Tongue (tissue), 3 donors: ENCODE measurements at places on chromosomes 3 and 15. TPM values are rescaled to one million over a fixed set of nuclear protein-coding genes. Genes with fewer than 3 reads are reported as not detected.

DNA sequence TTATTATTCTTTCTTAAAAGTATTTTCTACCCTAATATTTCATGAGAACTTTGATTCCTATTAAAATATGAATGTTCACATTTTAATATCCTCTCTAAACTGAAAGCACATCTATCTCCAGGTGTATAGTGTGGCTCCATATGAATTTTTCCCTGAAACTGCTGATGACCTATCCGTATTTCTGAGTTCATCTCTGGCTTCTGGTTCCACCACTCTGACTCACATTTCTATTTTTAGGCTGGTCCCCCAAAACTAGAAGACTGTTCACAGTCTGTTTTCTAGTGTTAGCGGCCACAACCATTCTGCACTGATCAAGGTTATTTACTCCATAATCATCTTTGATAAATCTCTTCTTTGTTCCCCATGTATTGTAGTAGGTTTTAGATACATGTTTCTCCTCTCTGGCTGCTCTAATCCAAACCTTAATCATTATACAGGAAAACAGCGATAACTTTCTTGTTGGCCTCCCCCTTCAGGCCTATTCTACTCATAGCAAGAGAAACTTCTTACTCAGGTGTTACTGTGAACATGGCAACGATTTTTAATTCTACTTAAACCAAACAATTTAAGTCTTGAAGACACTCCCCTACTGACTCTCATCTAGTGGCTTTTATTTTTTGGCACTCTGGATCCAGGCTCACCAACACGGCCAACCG, 12.8 kb downstream of the ADPGK start:
- DNase-seq = no peak

DNA sequence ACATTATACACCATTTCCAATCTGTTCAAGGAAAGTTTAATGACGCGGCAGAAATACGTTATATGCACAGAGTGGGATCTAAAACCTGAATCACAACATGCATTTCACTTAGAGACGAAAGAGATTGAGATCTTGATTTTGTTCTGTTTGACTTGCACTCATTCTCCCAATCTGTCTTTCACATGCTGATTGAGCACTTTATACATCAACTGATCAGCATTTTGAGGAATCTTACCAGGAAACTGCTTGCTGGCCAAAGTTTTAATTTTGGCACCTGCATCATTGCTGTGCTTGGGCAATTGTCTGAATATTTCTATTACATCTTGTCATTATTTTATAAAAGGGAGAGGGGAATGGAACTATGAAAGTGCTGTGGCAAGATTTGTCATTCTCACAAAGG, 47.7 kb upstream of the ATP10A start:
- DNase-seq = no peak

DNA sequence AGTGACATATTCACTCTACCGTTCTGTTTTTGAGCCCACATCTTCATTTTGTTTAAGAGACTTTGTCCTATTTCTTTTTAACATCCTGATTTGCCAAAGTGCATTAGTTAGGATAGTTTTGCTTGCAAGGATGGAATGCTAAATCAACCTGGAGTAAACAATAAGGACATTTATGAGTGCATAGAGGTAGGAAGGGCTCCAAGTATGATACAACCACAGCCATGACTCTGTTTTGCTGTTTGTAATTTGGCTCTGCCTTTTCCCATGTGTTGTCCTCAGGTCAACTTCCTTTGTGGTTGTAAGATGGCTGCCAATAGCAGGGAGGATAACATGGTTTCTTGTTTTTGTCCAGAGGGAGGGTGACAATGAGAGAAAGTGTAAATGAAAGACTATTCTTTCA, 66.4 kb upstream of the GOLIM4 start:
- DNase-seq = peak; percentile 24

DNA sequence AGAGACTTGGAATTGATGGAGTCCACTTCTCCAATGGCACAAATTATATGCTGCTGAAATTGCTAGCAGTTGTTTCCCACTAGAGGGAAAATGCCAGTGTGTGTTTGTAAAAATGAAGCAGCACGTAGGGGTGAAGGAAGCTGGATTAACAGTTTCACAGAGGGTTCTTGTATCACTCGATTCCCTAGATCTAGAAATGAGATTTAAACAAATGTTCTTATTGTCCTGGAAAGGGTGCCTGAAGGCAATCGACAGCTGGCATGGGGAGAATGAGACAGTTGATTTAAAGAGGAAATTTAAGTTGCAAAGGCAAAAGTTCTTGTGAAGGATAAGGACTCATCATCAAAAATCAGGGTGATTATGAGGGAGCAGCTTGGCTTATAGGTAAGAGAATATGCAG, 234.8 kb upstream of the ARPP21 start:
- DNase-seq = peak; percentile 32

DNA sequence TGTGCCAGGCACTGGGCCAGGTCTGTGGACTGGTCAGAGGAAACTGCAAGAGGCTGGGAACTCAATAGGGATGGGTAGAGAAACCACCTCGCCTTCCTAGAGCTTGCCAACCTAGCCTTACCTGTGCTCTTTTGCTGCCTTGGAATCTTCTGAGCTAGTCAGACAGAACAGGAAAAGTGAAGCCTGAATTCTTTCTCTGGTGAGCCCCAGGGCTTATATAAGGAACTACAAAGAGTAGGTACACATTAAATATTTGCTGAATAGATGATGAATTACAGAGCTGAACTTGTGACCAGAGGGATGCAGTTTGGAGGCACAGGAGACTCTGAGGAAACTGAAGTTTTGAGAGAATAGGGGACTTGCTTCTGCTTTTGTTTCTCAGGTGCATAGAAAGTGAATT, 15.6 kb upstream of the FBXW12 start:
- DNase-seq = peak; percentile 17

DNA sequence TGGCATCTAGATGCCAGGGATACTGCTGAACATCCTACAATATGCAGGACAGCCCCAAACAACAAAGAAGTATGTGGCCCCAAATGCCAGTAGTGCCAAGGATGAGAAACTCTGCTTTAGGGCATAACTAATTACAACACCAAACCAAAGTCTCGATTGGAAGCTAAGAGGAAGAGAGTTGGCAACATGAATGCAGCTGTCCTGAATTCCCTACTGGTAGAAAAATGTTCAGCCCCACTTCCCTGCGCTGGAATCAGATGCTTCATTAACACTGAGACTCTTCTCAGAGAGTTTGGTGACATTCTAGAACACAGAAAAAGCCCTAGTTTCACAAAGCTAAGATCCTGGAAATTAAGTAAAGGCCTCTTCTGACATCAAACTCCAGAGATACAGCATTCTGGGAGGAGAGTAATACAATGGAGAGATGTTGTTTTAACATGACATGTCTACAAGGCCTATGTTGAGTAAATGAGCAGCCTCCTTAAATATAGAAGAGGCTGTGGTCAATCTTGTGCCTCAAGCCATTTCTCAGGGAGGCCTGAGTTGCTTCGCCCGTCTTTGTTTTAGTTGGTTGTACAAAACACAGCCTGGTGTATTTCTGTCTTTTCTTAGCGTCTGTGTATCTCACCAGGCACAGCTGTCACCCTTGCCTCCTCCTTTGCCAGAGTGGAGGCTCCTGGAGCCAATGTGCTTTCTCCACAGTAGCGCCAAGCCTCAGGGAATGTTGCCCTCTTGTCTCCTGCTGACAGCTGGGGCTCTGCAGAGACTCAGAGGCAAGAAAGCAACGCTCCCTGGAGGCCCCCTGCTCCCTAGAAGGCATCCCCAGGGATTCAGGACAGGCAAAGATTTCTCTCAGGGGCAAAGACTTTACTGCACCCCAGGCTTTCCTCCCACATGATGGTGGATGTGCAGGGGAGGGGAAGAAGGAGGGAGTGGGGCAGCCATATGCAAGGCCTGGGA, 25.1 kb upstream of the CTNNB1 start:
- peak; percentile 82 for DNase-seq

GRCh38 chr3:177714945-177715344, 517.7 kb upstream of the TBL1XR1 start:
- DNase-seq = no peak

The FETUB gene
- not detected for total RNA-seq

The STRA6 gene
- 14.2 TPM for total RNA-seq

The C3orf20 gene
- not detected for total RNA-seq
